Fibroblast of lung (primary cell): ENCODE measurements at places on chromosomes 5 and 9.
A peak's percentile ranks its signal among the peaks of the same experiment; 100 is the strongest.

GRCh38 chr5:58958701-58959100 lies 375.8 kb downstream of the RAB3C start:
- DNase-seq: no peak

GRCh38 chr5:6633469-6634245 lies 417 bp downstream of the SRD5A1 start:
- DNase-seq: no peak

DNA sequence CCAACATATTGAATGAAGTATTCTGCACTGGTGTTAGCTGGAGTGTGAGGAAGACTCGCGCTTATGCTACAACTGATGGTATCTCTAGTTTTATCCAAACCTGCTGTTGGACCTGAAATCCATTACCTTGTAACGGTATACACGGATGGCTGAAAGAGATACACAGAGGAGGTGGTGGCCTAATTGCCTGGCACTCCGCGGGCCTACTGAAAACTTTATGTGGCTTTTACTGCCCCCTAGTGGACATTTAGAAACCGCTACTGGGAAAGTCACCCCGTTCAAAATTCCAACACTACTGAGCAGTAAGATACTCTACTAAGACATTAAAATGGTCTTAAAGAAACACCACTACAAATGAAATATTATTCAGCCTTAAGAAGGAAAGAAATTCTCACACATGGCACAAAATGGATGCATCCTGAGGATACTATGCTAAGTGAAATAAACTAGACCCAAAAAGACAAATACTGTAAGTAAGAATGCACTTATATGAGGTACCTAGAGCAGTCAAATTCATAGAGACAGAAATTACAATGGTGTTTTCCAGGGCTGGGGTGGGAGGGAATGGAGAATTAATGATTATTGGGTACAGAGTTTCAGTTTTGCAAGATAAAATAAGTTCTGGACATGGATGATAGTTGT lies 100.4 kb downstream of the TTLL11 start:
- peak; percentile 87 for DNase-seq

GRCh38 chr9:91025856-91026255 lies 224.2 kb downstream of the SYK start:
- DNase-seq: no peak

GRCh38 chr9:19699756-19700155 lies 89.1 kb downstream of the SLC24A2 start:
- DNase-seq: no peak

GRCh38 chr9:116589392-116590354 lies 97.4 kb upstream of the TRIM32 start:
- peak; percentile 67 for DNase-seq

- DNase-seq: no peak
These were observed 71.3 kb upstream of the HTR4 start for GRCh38 chr5:148725675-148726074.

DNA sequence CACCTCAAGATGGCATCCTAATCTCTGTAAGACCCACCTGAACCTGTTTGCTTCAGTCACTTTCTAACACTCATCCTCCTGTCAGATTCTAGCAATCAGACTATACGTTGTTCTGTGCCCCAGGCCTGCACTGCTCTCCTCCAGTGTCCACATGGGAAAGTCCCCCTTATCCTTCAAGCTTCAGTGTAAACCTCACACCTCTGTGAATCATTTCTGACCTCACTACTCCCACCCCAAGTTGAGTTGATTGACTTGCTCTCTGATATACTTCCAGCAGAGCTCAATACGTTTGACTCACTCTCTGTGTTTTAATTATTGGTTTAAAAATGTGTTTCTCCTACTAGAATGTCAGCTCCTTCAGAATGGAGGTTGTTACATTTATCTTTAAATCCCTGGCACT lies 240.2 kb downstream of the FBXL17 start:
- peak; percentile 50 for DNase-seq

DNA sequence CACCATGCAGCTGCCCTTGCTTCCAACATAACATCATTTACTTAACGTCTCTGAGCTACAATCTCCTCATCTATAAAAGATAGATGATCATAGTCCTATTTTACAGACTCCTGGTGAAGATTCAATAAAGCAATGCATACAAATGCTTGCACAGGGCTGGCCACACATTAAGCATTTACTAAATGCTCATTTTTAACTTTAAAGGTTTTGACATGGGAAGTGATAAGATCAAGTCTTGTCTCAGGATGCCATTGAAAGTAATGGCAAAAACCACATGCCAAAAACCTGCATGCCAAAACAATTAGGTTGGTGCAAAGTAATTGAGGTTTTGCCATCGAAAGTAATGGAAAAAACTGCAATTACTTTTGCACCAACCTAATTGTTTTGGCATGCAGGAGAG lies 181.2 kb upstream of the ADRA1B start:
- no peak for DNase-seq

DNA sequence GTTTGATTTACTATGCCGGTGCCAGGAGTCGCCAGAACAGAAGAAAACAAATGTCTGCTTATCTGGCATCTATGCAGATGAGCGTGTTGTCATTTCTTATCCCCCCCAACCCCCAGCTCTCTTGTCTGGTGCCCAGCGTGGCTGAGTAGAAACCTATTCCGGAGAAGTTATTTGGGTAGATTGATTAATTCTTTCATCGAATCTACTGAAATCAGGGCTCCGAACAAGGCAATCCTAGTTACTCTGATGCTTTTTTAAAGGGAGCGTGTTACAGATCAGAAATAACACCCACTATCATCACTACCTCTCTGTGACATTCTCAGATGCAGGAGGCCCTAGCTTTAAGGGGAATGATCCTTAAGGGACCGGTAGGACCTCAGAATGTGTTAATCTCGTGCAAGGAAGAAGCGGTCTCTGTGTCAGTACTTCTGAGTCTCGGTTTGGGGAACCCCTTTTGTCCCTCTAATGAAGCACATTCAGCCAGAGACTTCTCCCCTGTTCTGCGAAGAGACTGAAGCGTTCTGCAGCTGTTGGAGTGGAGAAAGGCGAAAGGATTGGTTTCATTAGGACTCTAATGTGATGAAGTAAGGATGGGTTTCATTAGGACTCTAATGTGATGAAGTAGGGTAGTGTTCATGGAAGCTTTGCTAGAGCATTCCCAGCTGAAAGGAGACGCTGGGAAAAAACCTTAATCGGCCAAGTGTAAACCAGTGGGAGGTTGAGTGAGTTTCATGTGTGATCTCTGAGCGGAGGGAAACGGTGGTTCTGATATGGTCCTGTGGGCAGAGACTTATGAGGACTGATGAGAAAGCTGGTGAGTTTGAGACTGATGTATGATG lies 1.5 kb downstream of the PIP5K1B start:
- DNase-seq: no peak

- DNase-seq: no peak
These were observed 438.7 kb downstream of the NTRK2 start for GRCh38 chr9:85108229-85108628.
